MCF 10A (cell line): ENCODE measurements at places on chromosomes 6 and 20. TPM values are rescaled to one million over a fixed set of nuclear protein-coding genes. Genes with fewer than 3 reads are reported as not detected.
A peak's percentile ranks its signal among the peaks of the same experiment; 100 is the strongest.

DNA sequence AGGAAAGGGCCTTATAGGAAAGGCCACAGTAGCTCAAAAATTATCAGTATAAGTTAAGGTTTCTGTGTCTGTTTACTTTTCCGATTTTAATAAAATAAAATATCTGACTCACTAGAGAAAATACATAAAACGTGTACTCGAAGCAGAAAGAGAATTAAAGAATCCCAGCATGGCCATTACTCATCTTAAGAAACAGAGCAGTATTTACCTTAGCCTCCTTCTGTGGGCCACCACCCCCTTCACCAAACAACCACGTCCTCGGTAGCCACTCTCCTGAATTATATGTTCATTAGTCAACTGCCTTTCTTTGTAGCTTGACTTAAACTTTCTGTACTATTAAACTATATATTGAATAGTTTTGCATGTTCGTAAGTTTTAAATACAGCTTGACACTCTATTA lies 72.2 kb upstream of the SPTLC3 start:
- no peak for DNase-seq

DNA sequence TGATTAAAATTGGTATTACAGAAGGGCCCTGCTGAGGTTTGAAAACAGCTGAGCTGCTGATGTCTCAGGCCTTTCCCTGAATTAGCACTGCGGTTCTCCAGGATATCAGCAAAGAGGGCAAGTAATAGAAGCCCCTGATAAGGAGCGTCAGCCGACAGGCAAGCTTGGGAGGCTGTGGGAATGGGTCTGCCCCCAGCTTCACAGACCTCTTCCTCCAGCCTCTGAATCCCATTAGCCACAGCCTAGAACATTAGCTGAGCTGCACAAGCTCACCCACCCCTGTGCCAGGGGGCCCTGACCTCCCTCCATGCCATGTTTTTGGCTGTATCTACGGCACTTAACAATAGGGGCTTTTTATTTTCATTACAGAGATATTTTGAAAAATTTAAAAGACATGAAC lies 59.9 kb downstream of the VAPB start:
- no peak for DNase-seq

- DNase-seq: peak; percentile 50
Observed at GRCh38 chr20:17210983-17211382, 15.9 kb upstream of the PCSK2 start.

GRCh38 chr6:37011656-37012378 lies 6.4 kb downstream of the FGD2 start:
- DNase-seq: peak; percentile 57

- peak; percentile 9 for DNase-seq
Observed at GRCh38 chr6:134873500-134874388, 76.2 kb downstream of the ALDH8A1 start.

- no peak for DNase-seq
Observed at GRCh38 chr6:72272958-72273357, 348.9 kb upstream of the KCNQ5 start.

DNA sequence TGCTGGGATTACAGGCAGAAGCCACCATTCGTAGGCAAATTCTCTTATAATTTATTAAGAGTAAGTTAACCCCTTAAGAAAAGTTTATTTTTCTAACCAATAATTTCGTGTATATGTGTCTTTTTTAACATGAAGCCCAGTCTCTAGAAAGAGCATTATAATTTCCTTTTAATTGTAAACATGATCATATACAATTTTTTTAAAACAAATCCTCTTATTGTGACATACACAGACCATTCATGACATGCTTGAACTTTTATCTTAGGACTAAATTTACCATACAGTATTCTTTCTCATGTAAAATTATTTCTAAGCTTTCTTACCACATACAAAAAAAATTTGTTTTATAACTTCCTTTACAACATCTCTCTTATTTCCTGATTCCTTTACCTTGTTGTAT lies 6.7 kb downstream of the ACOT13 start:
- no peak for DNase-seq

DNA sequence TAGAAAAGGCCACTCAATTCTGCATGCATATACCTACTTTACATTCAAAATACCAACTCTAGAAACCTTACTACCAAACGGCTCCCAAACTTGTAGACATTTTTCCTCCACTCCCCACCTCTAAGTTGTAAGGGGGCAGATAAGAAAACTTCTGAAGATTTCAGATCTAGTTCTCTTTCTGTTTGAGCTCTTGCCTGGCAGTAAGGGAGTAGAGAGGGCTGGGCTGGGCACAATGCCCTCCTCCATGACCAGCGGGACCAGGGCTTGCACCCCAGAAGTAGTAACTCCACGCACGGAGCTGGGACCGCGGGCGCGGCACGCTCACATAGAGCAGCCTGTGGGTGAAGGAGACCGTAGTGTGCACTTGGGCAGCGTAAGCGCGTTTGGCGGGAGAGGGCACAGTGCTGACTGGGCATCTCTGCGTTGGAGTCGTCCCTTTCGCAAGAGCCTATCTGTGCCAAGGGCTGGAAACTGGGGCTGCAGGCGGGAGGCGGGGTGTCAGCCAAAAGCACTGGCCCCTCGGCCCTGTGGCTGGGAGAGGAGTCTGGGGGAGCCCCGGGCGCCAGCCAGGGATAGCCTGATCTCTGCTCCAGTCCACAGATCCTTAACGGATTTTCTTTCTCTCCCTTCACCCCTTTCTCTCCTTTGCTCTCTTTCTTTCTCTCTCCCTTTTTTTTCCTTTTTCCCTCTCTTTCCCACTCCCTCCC lies 32.4 kb downstream of the PHACTR1 start:
- no peak for DNase-seq

- DNase-seq: no peak
Observed at GRCh38 chr6:33912195-33912594, 108.4 kb upstream of the MLN start.

DNA sequence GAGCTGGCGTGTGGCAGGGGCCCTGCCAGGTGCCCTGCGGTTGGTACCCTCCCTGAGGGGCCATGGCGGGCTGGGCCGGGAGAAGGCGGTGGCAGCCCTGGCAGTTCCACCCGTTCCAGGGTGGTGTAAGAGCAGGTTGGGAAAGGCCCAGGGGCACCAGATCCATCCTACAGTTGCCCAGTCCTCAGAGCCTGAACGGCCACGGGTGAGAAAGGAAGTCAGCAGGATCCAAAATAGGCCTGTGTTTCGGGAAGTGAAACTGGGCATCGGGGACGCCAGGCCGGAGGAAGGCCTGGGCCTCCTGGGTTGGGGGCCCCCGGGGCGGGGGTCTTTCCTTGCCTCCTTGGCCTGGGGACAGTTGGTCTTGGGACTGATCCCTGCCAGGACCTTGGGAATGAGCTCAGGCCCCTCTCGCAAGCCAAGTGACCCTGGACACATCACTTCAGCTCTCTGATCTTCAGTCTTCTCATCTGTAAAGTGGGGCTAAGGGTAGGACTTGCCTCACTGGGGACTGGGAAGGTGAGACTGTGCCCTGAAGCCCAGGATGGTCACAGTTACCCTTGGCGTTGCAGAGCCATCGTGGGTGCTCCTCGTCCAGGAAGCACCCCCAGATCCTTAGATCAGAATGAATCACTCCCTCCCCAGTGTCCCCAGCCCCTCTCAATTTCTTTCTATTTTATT lies 18.1 kb upstream of the NOL4L start:
- DNase-seq: no peak

DNA sequence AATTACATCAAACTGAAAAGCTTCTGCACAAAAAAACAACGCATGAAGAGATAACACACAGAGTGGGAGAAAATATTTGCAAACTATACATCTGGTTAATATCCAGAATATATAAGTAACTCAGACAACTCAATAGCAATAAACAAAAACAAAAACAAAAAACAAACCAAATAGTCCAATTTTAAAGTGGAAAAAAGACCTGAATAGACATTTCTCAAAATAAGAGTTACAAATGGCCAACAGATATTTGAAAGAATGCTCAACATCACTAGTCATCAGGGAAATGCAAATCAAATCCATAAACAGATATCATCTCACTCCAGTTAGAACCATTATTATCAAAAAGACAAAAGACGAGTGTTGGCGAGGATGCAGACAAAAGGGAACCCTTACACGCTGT lies 28.8 kb upstream of the TOP1 start:
- DNase-seq: no peak

GRCh38 chr20:59010321-59010994 lies 3.4 kb upstream of the CTSZ start:
- peak; percentile 88 for DNase-seq

DNA sequence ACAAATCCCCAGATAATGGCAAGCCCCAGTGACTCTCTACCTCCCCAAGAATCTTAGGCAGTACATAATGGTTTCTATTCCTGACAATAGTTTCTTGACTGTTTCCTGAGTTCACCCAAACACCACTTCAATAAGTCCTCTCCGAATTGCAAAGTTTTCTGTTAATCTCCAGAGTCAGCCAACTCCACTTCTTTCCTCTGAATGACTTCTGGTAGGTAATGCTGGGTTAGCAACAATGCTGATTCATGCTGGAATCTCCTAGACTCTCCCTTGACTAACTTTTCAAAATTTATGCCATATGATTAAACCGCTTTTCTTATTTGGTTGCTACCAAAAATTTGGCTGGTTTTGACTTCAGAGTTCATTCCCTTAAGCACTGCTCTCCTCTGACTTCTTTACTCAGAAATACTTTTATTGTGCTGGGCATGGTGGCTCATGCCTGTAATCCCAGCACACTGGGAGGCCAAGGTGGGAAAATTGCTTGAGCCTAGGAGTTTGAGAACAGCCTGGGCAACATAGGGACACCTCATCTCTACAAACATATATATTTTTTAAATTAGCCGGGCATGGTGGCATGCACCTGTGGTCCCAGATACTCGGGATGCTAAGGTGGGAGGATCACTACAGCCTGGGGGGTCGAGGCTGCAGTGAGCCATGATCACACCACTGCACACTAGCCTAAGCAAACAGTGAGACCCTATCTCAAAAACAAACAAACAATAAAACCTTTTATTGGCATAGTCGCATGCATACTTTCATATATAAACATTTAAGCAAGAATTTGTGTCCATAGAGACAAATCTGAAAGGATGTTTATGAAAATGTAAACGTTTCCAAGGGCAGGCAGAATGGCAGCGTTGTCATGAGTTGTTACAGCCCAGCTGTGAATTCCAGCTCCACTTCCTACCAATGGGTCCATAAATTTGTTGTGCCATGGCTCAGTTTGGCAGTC lies 249.3 kb upstream of the PLN start:
- DNase-seq: no peak

- no peak for DNase-seq
Observed at GRCh38 chr6:131250122-131250521, 114.9 kb downstream of the AKAP7 start.

DNA sequence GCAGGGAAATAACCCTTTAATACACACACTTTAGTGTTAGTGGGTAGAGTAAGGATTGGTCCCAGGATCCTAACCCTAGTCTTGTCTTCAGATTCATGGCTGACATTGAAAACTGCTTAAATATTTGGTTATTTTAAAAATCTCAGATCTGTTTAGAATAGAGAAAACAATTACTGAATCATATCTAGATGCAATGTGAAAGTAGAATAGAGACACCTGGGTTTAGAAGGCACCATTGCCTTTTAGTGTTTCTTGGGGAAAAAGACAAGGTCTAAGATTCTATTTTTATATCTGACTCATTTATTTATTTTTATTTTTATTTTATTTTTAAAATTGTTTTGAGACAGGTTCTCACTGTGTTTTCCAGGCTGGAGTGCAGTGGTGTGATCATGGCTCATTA lies 6.0 kb downstream of the DDX43 start:
- no peak for DNase-seq

DNA sequence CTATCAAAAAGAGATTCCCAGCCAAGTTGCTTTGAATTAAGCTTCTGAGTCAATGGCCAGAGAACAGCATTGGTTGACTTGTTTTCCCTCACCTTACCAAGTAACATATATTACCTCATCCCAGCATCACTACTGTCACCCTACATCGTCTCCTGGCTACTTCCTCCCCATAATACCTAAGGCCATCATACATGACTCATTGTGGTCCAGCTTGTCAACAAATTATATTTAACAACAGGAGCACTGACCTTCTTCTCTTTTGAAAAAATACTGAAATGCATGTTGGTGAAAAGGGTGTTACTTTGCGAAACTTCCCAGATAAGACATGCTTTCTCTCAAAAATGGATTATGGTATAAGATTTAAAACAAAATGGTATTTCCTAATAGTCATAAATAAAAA lies 106.9 kb downstream of the TBX18 start:
- DNase-seq: no peak

DNA sequence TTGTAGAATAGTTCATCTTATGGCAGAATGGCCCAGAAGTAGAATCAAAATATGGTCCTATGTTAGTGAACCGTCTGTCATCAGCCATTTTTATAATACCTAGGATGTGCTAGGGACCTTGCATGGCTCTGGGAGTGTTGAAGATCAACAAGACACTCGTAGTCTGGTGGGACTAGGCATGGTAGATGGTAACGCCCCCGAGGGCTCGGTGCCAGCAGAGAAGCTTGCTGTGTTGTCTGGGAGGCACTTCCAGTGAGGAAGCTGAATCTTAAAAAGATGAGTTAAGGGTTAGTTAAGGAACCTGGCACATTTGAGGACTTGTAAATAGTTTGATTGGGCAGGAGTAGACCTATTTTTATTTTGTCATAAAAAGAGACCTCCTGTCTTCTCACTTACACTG lies 82.4 kb downstream of the MAP3K4 start:
- DNase-seq: no peak

- no peak for DNase-seq
Observed at GRCh38 chr6:33458676-33459075, 4.3 kb downstream of the ZBTB9 start.

DNA sequence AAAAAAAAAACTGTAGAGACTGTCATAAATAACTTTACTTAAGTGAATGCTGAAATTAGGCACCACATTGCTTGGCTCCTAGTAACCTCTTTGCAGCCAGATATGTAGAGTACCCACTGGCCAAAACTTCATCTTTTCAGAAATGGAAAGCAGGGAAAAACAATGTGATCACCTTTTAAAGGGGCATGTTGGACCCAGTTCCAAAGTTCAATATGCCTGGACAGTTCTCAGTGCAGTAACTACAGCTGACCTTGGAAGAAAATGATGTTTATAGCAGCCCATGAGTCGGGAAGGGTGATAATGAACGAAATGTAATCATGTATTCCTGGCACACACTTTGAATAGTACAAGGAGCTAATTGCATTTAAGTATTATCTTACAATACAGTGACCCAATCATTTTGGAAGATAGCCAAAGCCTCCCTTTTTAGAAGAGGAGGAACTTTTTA lies 93.6 kb upstream of the TAB2 start:
- no peak for DNase-seq

- no peak for DNase-seq
Observed at GRCh38 chr20:19924255-19924654, 92.9 kb upstream of the NAA20 start.

The FBXO5 gene
- 9.5 and 16.4 TPM in 2 replicates for total RNA-seq

The CFB gene
- 24.5 and 24.6 TPM in 2 replicates for total RNA-seq

The SAMD10 gene
- total RNA-seq: 4.4 and 4.5 TPM in 2 replicates

The CRISP2 gene
- not detected in 2 replicates for total RNA-seq

The EYS gene
- 1.5 and 1.6 TPM in 2 replicates for total RNA-seq

The EDN1 gene
- total RNA-seq: 1.2 and 2.7 TPM in 2 replicates

The FOXF2 gene
- total RNA-seq: 8.0 and 10.0 TPM in 2 replicates

The SRC gene
- total RNA-seq: 28.1 and 29.5 TPM in 2 replicates

The OR2B6 gene
- not detected in 2 replicates for total RNA-seq

The PACRG gene
- total RNA-seq: not detected in 2 replicates
